WERI-Rb-1 (cell line): ENCODE measurements at places on chromosomes 2 and 18.
A peak's percentile ranks its signal among the peaks of the same experiment; 100 is the strongest.

DNA sequence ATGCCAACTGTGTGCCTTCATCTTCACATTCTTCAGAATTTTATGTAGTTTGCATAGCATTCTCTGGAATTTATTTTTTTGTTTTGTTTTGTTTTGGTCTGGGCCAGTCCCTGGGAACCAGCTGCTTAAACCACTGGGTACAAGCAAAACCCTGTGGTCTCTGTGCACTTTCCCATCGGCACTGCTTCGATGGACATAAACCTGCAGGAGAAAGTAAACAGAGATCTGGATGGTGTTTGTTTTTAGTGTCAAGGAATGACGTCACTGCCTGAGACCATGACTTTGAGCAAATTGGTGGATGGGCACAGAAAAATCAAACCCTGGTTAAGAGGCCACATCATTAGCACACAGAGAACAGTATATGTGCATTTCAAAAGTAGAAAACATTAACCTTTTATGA is 64.7 kb upstream of the RASGRP3 start:
- DNase-seq: no peak

GRCh38 chr18:36650906-36651305 is 177.9 kb downstream of the TPGS2 start:
- DNase-seq: no peak

DNA sequence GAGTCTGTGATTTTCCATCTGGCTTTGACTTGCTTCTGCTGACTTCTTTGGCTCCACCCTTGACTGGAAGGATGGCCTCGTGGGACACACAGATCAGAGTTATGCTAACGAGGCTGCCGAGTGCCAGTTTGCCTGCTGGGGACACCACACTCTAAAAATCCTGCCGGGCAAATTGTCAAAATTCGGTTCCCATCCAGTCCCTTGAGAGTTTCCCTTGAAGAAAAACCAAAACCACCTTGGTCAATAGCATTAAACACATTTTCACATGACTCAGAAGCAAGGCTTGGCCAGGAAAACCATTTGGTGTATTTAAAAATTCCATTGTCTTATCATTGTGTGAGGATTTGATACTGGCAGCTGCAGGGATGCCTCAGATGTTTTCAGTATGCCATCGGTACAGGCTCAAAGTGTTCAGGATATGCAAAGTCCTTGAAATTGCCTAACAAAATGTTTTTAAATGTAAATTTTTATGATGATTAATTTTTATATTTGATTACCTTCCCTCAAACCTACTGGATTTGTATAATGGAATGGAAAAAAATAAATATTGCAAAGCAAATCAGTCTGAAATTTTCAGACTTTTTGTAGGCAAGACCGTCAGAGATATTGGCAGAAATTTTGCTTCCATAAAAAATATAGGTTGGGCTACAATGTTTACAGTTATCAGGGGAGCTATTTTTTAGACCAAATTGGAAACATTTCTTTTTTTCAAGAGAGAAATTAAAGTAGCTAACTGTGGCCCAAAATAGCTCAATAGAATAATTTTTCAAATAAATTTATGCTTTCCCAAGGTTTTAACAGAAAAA is 41.6 kb downstream of the KCNE4 start:
- no peak for DNase-seq

- DNase-seq: no peak
Observed at GRCh38 chr18:79690586-79691482, 11.2 kb downstream of the CTDP1 start.

DNA sequence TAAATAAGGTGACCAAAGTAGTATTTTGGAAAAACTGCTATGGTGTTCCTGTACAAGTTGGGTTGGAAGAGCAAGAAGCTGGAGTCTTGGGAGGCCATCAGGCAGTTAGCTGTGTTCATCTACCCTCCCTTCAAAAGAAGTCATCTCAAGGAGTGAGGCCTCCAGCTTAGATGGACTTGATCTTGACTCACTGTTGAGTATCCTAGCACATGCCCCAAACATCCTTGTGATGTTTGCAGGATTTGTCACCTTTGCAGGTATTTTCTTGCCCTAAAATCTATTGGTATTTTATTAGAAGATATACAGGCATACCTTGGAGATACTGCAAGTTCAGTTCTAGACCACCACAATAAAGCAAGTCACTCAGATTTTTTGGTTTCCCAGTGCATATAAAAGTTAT is 30.2 kb downstream of the RNMT start:
- no peak for DNase-seq

- no peak for DNase-seq
Observed at GRCh38 chr18:53551868-53552426, 672.5 kb downstream of the MBD2 start.

- peak; percentile 72 for DNase-seq
Observed at GRCh38 chr2:216666461-216667233, 28.7 kb downstream of the IGFBP5 start.
